Articular chondrocyte of knee joint (primary cell): ENCODE measurements at places on chromosomes 2 and 18. TPM values are rescaled to one million over a fixed set of nuclear protein-coding genes. Genes with fewer than 3 reads are reported as not detected.

The ALK gene
- not detected in 2 replicates for total RNA-seq

The HK2 gene
- total RNA-seq: 31.9 and 37.1 TPM in 2 replicates

The ASB18 gene
- not detected in 2 replicates for total RNA-seq

The CFC1 gene
- not detected in 2 replicates for total RNA-seq

The CIB4 gene
- total RNA-seq: not detected in 2 replicates

The ORMDL1 gene
- 60.8 and 62.0 TPM in 2 replicates for total RNA-seq

The MALL gene
- 72.8 and 165 TPM in 2 replicates for total RNA-seq
